ENCODE measurements at places on chromosomes 1 and 21.

DNA sequence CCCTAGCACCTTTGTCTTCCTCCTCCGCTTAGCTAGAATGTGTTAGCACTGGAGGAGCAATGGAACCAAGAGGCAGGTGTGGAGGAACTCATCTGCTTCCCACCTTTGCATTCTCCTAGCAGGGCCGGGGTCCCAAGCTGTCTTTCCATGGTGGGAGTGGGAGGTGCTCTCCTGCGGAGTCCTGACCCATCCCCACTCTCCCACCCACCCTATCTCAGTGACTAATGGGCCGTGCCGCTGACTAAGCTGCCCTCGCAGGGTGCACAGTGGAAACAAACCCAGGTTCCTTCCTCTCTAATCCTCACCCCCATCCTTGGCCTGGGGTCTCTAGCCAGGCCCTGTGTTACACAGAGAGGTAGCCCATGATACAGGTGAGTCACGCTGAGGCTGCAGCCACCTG is 177.5 kb downstream of the HIVEP3 start:
- DNase-seq = peak; percentile 46

DNA sequence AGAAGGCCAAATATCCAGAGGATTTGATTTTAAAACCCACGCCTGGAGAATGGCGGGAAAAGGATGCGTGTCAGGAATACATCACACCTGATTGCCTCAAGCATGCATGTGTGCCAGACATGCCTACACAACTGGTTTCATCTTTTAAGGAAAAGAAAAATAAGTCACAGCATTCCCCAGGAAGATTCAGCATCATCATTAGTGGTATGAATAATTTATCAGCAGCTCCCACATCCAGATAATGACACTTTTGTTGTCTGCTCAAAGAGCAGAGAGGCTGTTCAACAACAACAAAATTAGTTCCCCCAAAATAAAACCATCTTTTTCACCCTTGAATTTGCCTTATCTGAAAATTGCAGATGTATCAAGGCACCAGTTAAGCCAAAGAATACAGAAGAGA is 328.6 kb upstream of the C1orf87 start:
- no peak for DNase-seq

- no peak for DNase-seq
These were observed 25.0 kb downstream of the TATDN3 start for GRCh38 chr1:212816567-212817278.

DNA sequence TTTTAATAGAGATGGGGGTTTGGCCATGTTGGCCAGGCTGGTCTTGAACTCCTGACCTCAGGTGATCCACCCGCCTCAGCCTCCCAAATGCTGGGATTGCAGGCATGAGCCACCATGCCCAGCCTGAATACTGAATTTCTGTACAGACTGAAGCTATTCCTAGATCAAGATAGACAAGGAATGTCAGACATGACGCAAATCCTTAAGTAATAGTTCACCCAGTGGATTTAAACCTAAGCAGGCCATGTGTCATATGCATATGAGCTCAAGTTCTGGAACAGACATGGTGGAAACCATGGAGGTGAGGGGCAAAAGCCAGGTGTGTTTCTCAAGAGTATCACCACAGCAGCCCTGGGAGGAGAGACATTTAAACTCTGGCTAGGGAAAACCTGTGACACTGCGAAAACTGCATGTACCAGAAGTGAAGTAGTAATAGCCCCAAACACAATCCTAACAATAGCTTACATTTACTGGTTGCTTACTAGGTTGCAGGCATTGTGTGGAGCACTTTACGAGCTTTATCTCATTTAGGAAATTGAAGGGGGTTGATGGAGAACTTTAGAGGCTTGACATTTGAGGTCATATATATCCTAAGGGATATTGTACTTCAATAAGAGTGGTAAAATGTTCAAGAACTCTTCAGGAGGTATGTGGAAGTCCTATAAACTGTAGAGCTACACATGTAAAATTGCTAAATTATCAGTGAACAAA is 31.7 kb upstream of the MAN1A2 start:
- no peak for DNase-seq

GRCh38 chr1:181219938-181220337 is 131.4 kb downstream of the IER5 start:
- DNase-seq = no peak

DNA sequence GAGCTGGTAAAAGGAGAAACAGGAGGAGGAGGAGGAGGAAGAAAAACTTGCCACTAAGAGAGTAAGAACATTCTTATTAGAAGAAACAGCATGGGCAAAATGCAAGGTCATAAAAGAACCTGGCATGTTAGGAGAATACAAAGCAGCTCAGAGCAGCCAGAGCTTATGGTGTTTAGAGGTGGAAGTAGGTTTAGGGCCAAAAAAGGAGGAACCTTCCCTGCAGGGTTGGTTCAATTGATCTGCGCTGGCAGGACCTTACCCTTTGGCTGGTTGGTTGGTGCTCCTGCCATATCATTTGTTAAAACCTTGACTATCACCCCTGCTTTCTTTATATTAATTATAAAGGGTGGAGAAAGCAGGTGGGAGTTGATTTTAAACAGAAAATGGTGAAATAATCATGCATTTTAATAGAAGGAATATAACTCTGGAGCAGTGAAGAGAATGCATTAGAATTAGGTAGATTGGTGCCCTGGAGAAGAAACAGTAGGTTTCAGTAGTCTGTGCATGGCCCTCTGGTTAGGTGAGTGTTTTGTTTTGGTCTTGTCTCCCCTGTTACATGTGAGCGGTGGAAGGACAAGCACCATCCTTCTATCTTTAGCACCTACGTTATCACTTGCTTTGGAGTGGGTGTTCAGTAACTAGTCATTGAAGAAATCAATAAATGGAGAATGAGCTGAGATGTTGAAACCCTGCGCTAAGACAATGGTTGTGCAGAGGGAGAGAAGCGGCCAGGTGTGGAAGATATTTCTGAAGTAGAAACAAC is 110.4 kb upstream of the NGF start:
- DNase-seq = no peak

DNA sequence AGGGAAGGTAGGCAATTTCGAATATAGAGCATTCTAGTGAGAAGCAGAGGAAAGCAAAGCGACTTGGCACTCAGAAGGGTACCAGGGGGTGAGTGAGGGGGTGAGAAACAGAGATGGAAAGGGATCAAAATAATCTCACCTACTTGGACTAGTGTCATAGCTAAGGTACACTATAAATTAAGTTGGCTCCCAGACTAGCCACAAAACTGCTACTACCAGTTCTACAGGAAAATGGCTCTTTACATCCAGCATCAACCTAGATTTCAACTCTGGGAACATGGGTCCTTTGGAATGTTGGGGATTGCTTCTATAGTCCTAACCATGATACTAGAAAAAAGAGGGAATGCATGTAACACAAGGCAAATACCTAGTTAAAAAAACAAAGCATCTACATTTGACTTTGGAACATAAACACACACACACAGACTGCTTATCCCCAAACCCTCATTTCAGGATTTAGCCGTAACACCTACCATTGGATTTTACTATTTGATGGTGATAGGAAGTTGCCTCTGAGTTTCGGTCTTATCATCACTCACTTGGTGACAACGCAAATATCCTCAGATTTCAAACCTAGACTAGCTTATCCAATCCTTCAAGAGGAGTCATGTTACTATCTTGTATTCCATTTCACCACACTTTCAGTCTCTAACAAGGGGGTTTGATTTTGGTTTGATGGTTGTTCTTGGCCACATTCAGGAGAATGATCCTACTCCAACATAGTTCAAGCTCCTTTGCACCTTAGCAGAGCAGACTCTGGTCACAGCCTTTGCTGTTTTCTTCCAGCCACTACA is 5.6 kb downstream of the ZBTB21 start:
- DNase-seq = no peak

DNA sequence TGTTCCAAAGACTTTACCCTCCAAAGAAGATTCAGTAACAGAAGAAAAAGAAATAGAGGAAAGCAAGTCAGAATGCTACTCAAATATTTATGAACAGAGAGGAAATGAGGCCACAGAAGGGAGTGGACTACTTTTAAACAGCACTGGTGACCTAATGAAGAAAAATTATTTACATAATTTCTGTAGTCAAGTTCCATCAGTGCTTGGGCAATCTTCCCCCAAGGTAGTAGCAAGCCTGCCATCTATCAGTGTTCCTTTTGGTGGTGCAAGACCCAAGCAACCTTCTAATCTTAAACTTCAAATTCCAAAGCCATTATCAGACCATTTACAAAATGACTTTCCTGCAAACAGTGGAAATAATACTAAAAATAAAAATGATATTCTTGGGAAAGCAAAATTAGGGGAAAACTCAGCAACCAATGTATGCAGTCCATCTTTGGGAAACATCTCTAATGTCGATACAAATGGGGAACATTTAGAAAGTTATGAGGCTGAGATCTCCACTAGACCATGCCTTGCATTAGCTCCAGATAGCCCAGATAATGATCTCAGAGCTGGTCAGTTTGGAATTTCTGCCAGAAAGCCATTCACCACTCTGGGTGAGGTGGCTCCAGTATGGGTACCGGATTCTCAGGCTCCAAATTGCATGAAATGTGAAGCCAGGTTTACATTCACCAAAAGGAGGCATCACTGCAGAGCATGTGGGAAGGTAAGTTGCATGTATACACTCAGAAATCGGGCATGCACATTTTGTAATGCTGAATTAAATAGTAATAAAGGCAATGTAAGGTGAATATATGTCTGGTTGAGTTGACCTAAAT is 97.2 kb downstream of the ZFYVE9 start:
- no peak for DNase-seq

GRCh38 chr21:33123374-33124123 is 53.6 kb downstream of the OLIG1 start:
- DNase-seq = no peak

DNA sequence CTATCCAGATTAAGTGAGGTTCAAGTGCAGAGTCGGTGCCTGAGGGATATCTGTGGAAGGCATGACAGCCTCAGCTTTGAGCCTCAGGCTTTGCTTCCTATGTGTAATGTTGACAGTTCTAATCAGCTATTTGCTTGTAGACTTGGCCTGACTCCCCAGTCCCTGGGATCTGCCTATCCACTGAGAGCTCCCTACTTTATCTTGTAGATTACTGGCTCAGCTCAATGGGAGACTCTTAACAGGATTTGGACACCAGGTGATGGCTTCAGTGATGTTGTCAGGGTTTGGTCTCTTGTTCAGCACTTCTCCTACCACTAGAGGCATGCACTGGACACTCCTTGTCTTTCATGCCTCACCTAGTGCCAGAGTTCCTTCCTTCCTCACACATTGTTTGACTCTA is 126.6 kb upstream of the BEND5 start:
- no peak for DNase-seq

DNA sequence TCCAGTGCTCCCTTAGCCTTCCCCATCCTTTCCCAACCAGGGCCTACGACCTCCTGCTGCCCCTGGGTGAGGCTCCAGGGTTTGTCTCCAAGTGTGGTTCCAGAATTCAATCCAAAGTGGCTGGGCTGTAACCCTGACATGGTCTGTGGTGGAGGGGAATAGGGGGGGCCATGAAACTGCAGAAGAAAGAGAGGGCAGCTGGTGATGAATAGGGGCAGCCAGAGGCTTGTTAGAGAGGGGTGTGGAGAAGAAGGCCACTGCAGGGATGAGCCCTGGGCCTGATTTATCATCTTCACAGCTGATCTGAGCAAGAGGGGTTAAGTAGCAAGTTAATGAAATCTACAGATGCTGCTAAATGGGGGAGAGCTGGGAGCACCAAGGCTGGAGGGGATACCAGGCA is 12.9 kb upstream of the ERI3 start:
- no peak for DNase-seq

DNA sequence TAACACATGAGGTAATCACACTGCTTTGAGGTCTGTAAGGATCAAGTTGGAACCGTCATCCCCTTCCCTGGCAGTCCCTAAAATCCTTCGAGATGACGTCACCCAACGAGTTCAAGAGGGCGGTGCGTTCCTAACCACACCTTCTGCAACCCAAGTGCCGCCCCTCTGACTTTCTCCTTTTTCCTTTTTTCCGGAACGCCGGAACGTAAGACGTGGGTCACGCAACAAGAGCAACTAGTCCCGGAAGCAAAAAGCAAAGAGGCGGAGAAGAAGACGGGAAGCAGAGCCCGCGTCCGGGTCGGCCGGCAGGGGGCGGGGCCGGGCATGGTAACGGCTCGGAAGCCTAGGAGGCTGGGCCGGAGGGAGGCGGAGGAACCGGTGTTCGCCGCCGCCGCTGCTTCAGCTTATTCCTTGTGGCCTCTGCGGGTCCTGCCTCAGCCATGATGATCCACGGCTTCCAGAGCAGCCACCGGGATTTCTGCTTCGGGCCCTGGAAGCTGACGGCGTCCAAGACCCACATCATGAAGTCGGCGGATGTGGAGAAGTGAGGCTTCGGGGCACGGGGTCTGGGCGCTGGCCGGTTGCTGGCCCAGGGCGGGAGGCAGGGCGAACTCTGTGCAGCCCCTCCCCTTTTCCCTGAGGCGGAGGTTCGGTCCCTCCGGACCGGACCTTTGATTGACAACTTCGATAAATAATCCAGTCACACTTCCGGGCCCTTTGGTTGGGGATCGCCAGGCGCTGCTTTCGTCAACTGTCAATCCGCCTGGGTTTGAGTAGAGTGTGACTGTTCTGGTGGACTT is at the start of gene TIPRL:
TSS of gene TIPRL (plus strand) at position 325 of the 800 bp plus-strand sequence. CDS start at position 441, 116 bp downstream.
- peak; percentile 90 for DNase-seq

DNA sequence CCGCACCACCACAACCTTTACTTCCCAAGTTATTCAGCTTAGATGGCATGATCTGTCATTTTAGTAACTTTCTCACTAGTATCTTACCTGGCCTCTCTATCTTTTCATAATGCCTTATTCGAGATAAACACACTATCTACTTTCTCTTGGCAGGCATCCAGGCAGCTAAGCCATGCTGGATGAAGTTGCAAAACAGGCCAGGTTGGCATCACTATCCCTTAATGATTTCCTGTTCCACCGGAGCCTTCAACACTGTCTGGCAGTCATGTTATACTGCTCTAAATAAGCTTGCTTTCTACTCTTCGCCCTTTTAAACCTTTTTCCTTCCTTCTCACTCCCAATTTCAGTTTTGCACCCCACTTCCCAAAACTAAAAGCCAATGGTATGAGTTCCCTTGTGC is 12.0 kb upstream of the KCNH1 start:
- DNase-seq = no peak

GRCh38 chr1:247849616-247850015 is 7.4 kb upstream of the TRIM58 start:
- DNase-seq = no peak

GRCh38 chr1:228004331-228004855 is 2.4 kb upstream of the WNT3A start:
- DNase-seq = no peak

- DNase-seq = no peak
These were observed 20.7 kb upstream of the GNG4 start for GRCh38 chr1:235670157-235670776.

GRCh38 chr1:215878128-215878527 is 311.0 kb downstream of the KCTD3 start:
- no peak for DNase-seq

- no peak for DNase-seq
These were observed 124.6 kb downstream of the CAMTA1 start for GRCh38 chr1:6909857-6910256.

All from stimulated activated CD8-positive, alpha-beta memory T cell treated with anti-CD3 and anti-CD28 coated beads, Interleukin-7, amount 100 ng/mL, for 4 hours (primary cell).